Transverse colon (tissue), 4 donors: ENCODE measurements at places on chromosomes 6 and 20. TPM values are rescaled to one million over a fixed set of nuclear protein-coding genes. Genes with fewer than 3 reads are reported as not detected.

- no peak for DNase-seq
Observed at GRCh38 chr6:132268209-132268608, 133.1 kb downstream of the MOXD1 start.

GRCh38 chr20:57000441-57000968 is 265.9 kb downstream of the BMP7 start:
- no peak for DNase-seq

GRCh38 chr6:159720708-159721107 is 6.6 kb upstream of the WTAP start:
- DNase-seq = no peak

GRCh38 chr6:63598049-63599036 is 26.1 kb downstream of the LOC128125822 start:
- peak; percentile 81 for DNase-seq

GRCh38 chr6:82904257-82904656 is 161.4 kb downstream of the UBE3D start:
- DNase-seq = no peak

GRCh38 chr20:34435589-34435988 is 72.5 kb downstream of the ITCH start:
- DNase-seq = no peak

DNA sequence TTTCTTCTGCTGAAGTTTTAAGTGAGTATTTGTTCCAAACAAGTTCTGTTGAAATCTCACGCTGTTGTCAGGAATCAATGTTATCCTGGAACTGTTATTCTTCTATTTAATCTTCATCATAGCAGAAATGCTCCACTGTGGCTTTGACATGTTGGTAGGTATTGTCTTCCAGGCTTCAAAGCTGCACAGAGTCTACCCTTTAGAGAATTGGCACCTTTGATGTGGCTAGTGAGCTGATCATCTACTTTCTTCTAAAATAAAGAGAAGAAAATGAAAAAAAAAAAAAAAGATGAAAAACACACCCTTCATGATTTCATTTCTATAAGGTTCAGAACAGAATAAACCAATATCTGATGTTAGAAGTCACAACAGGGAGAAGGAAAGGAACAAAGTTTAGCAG is 5.8 kb upstream of the ZSCAN23 start:
- DNase-seq = no peak

GRCh38 chr6:130426066-130426721 is 60.4 kb downstream of the TMEM200A start:
- DNase-seq = no peak

- no peak for DNase-seq
Observed at GRCh38 chr20:47353692-47354463, 2.6 kb downstream of the ZMYND8 start.

GRCh38 chr20:12815231-12815768 is 193.5 kb upstream of the SPTLC3 start:
- DNase-seq = no peak

Gene LST1
- total RNA-seq = 1.9 TPM

Gene RNF39
- total RNA-seq = 0.95 TPM

Gene SHLD1
- total RNA-seq = 6.8 TPM
